Nephron progenitor cell (in vitro differentiated cells): ENCODE measurements at places on chromosomes 6 and 20.

DNA sequence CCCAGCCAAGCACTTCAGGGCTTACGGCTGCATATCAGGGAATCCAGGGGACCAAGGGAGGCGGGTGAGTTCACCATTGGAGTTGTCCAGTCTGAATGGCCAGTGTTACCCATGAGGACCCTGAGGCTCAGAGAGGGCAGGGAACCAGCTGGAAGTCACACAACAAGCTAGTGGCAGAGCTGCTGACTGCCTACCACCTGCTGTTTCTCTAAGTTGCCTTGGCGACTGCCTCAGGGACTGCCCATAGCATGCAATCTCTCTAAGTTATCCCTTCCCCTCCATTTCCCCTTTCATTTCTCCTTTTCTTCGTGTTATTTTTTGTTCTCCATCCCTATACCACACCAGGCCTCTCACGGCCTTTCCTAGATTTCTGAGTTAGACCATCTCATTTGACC lies 71.8 kb upstream of the SIRPA start:
- no peak for DNase-seq

- DNase-seq, result no peak
These were observed 3.2 kb upstream of the PPP1R3G start for GRCh38 chr6:5081955-5082354.

GRCh38 chr6:123716506-123716905 lies 79.8 kb upstream of the TRDN start:
- no peak for DNase-seq

DNA sequence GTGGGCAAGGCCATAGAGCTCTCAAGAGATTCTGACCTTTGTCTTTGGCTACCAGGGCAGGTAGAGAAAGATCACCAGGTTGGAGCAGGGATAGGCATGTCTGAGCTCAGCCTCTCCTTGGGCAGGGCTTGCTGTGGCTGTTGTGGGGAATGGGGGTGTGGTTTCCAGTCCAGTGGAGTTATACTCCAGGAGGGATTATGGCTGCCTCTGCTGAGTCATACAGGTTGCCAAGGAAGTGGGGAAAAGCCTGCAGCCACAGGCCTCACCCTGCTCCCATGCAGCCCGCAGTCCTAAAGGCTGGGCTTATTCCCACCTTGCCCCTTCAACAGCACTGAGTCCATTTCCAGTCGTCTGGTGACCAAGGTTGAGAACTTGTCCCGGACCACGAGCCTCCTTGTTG lies 21.9 kb downstream of the MEP1A start:
- no peak for DNase-seq

DNA sequence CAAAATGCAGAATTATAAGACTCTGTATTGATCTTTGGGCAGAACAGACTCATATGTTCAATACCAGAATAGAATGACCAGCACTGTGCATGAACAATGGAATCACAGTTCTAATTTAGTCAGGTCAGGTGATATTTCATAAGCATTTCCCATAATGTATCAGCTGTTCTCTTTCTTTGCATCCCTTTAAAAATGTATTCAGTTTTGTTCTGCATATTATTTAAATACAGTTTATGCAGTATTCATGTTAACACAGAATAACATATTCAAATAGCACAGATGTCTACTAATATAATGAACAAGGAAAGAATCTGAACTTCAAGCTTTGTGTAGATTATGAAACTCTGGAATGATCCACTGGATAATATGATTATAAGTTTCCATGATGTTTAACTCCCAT lies 128.5 kb downstream of the LAMP5 start:
- DNase-seq, result no peak

GRCh38 chr6:126380072-126380583 lies 40.2 kb downstream of the CENPW start:
- DNase-seq, result no peak

DNA sequence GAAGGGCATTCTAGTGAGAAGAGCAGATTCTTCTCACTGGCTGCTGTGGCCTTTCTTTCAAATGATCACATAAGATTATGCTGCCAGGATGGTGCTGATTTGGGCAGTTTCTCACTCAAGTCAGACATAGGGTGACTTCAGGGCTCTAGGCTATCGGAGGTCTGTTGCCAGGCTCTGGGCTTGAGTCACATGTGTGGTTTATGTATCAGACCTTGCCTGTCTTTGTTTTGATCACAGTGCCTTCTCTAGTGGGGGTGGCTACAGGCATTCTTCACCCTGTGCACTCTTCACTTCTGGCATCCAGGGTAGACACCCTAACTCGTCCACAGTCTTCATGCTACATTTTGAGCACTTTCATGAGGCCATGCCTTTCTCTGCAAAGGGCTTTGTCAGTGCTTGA lies 823.7 kb upstream of the MAN1A1 start:
- no peak for DNase-seq

DNA sequence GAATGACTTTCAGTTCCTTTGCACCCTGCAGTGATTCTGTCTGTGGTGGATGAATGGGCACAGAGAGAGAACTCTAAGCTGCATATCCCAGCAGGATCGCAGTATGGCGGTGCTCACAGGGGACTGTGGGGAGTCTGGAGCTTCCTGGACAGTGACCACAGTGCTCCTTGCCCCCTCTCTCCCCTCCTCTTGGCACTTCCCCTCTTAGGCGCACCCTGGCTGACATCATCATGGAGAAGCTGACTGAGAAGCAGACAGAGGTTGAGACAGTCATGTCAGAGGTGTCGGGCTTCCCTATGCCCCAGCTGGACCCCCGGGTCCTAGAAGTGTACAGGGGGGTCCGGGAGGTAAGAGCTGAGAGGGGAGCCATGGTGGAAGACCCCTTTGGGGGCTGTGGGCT lies 8.6 kb downstream of the BYSL start:
- DNase-seq, result no peak

- no peak for DNase-seq
These were observed 35.3 kb downstream of the TMEM181 start for GRCh38 chr6:158595223-158595622.

GRCh38 chr20:44448753-44449546 lies 26.7 kb upstream of the TTPAL start:
- peak; percentile 31 for DNase-seq

- no peak for DNase-seq
These were observed 32.5 kb downstream of the DLL1 start for GRCh38 chr6:170258407-170258806.

GRCh38 chr20:23595941-23596340 lies 9.8 kb downstream of the CST9 start:
- no peak for DNase-seq

DNA sequence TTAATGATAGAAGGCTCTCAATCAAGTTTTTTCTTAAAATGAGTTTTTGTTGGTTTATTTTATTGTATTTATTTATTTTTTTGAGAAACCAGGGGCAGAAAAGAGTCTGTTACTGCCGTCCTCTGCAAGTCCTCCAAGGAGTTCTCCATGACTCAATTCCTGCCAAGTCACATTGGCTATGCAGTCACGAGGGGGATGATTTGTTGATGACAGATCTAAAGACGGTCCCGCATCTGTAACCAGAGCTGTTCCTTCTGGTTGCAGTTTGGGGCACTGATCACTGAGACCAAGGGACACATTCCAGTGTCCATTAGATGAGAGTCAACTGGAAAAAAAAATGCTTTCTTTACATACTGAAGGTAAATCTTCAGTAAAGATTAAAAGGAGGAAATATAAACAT lies 13.9 kb upstream of the TSHZ2 start:
- DNase-seq, result peak; percentile 36

DNA sequence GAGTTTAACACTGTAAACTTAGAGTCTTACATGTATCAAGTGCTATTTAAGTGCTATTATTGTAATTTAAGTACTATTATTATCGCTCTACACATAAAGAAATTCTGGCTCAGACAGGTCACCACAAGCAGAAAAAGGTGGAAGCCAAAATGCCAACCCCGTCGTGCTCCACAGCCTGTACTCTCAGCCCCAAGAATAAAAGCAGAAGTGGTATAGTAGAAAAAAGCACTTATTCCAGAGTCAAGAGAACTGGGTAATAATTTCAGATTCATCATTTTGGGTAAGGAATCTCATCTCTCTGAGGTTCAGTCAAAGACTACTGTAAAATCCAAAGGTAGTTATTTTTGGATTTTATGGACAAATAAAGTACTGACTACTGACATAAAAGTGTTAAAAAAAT lies 943 bp downstream of the ZUP1 start:
- no peak for DNase-seq

DNA sequence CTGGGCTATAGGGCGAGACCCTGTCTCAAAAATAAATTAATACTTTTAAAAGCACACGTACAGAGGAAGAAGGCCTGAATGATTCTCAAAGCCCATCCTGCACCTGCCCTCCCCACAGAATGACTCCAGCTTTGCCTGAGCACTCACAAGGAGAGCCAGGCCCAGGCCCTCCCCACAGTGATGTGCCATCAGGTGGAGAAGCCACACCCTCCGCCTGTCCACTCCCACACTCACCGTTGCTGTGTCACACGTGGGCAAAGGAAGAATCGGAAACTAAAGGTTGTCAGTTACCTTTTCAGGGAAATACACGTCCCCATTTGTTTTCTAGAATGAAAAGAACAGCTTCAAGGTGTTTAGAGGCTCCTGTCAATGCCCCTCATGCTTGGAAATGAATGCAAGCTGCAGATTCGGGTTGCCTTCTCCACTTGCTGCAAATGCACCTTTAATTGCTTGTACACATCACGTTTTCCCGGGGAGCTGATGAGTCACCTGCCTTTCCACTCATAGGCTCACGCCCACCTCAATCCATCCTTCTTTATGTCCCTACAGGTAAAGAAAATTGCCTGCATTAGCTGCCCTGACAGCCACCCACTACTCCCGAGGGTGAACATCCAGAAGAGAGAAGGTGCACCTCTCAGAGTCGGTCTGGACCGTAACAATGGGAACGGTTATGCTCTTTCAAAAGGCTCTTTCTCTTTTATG lies 45.5 kb upstream of the AFDN start:
- no peak for DNase-seq

- no peak for DNase-seq
These were observed 13.8 kb downstream of the SYTL3 start for GRCh38 chr6:158663625-158664165.

DNA sequence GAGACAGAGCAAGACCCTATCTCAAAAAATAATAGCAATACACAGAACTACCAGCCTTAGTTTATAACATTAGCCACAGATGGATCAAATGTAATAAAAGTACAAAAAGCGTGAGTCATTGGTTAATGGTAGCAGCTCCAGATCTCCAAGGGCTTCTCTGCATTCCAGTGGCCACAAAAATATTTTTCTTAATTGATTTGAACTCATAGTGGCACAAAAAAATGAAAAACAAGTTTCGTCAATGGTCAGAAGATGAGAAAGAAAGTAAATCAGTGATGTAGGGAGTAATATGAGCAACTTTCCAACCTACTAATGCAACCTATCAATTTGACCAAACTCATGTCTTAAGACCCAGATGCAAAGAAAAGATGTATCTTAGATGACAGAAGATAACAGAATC lies 79.6 kb downstream of the CEP57L1 start:
- DNase-seq, result no peak

DNA sequence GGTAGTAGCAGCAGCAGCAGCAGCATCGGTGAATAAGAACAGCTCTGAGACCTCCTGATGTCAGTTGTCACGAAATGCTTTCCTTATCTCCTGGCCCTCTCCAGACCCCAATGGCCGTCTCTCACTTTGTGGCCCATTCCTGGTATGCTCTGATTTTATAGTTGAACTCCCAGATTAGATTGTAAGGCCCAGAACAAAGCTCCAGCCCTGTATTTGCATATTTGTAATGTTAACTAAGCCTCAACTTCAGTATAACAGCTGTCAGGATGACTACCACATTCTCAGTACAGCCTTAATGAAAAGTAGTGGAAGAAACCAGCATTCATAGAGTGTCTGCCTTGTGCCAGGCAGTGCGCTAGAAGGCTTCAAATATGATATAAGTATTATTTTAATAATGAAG lies 180.9 kb downstream of the SASH1 start:
- DNase-seq, result no peak

GRCh38 chr6:73719046-73719445 lies 23.0 kb downstream of the CD109 start:
- no peak for DNase-seq

GRCh38 chr6:84137989-84138575 lies 89.4 kb downstream of the CEP162 start:
- DNase-seq, result no peak

GRCh38 chr6:36430351-36430750 lies 12.3 kb downstream of the PXT1 start:
- no peak for DNase-seq

GRCh38 chr20:37901654-37902503 lies 1.0 kb upstream of the VSTM2L start:
- DNase-seq, result peak; percentile 72

- DNase-seq, result no peak
These were observed 311.3 kb downstream of the CDKAL1 start for GRCh38 chr6:20845592-20845991.

DNA sequence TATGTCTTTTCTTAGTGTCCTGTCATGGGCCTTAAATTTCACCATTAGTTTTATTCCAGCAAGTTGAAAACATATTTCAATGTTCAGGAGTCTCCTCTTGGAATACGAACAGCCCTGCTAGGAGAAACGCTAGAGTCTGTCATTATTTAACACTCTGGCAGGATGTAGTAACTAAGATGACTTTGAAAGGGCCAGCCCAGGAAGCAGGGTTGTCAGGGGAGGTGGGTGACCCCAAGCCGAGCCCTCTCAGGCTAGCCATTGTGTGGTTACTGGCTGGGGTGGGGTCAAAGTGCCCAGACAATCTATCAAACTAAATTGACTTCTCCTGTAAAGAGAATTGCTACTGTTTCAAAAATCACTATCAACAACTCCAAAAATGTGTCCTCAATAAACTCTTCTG lies 67.8 kb downstream of the LY86 start:
- DNase-seq, result no peak

- DNase-seq, result no peak
These were observed 52.4 kb upstream of the NXT1 start for GRCh38 chr20:23298155-23298554.

- no peak for DNase-seq
These were observed 1.6 kb upstream of the FOXA2 start for GRCh38 chr20:22585786-22586493.

- no peak for DNase-seq
These were observed 9.7 kb upstream of the QKI start for GRCh38 chr6:163404825-163405265.

DNA sequence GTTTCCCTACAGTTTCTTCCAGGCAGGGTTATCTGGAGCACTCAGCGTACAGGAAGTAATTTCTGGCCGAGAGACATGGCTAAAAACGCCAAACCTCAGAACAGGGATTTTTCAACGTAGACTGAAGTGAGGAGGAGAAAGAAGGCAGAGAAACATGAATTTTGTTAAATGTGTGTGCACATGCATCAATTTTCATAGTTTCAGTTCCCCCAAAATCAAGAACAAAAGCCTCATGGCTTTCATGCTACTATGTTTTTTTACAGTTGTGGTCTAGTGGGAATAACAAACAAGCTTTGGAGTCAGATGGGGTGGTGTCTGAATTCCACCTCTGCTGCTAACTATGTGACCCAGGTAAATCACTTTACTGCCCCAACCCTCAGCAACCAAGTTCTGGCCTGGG lies 4.9 kb downstream of the TOMM34 start:
- no peak for DNase-seq

- peak; percentile 28 for DNase-seq
These were observed 797 bp upstream of the GNRH2 start for GRCh38 chr20:3042625-3043024.
